ENCODE measurements at places on chromosomes 7 and 10.

GRCh38 chr10:69409968-69410367, 6.8 kb downstream of the TACR2 start:
- DNase-seq = no peak

DNA sequence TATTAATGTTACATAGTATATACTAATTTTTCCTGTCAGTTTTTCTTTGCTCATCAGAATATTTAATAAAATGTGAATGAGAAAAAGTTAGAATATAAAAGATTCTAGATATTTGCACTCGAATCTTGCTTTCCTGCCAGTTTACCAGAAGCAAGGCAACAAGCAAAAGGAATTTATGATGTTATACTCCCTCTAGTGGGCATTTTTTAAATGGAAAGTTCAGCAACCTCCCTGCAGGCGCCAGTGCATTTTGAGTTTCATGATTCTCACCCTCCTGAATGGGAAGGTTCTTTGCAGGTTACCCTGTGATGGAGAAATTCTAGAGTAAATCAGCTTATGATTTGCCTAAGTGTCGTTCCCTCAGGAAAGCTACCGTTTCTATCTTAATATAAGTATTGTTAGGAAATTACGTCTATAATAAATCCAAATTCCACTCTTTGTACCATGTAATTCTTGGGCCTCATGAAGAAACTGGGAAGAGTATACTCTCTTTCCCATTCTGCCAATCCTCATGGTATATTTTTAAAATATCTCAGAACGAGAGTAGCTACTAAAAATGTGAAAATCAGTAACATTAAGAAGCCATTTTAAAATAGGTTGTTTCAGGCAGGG, 350.0 kb downstream of the CRPPA start:
- DNase-seq = no peak

- no peak for DNase-seq
Measured at GRCh38 chr10:131649617-131650016, 251.2 kb upstream of the PPP2R2D start.

DNA sequence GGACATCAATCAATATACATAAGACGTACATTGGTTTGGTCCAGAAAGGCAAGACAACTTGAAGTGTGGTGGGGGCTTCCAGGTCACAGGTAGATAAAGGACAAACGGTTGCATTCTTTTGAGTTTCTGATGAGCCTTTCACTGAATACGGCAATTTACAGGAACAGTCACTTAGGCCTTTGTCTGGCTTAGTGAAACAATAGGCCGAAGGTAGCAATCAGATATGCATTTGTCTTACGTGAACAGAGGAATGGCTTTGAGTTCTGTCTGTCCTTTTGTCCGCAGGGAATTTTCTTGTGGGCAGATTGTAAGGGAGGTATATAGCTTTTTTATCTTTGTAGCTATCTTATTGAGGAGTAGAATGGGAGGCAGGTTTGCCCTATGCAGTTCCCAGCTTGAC, 10.8 kb upstream of the STN1 start:
- DNase-seq = no peak

- no peak for DNase-seq
Measured at GRCh38 chr10:114681542-114681941, 23.5 kb upstream of the ABLIM1 start.

GRCh38 chr10:16995867-16996529, 133.6 kb downstream of the CUBN start:
- DNase-seq = no peak

DNA sequence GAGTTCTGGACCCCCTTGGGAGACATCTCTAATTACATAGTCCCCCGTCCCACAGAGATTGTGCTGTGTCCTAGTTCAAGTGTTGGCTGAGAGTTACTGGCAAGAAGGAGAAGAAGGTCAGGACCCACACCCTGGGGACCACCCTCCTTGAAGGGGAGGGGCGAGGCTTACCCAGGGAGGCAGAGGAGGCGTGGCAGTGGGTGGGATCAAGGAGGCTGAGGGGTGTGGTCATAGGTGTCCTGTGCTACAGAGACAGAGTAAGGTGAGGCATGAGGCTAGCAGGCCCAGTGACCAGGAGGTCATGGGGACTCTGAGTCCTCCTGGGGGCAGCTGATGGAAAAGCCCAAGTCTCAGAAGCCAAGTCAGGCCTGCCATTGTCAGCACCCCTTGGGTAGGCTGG, 29.4 kb upstream of the ADCYAP1R1 start:
- DNase-seq = no peak

Measured in esophagus squamous epithelium (tissue), 5 donors.